Effector CD4-positive, alpha-beta T cell (primary cell): ENCODE measurements at places on chromosomes 12 and 14.
A peak's percentile ranks its signal among the peaks of the same experiment; 100 is the strongest.

DNA sequence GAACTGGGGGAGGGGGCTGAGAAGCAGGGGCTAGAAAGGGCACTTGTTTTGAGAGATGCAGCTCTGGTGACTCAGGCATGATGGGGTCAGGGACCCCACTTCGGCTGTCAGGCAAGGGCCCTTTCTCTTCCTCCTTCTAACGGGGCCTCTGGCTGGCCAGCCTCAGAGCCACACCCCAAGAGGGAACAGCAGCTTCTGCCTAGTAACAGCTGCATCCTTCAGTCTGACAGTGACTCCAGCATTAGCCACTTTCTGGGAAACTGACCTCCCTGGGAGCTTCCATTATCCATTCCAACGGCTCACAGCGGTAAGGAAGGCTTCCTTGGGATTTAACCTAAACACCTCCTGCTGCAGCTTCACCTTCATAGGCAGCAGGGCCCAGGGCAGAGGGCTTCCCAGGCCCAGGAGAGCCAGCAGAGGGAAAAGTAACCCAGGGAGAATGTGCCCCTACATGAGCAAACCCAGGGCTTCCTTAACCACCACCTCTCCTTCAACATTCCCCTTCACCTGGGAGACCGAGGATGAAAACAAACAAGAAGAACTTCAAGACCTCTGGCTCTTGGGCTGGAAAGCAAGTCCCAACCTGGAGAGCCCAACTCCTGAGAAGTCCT is 2.7 kb downstream of the NCKAP5L start:
- no peak for DNase-seq

GRCh38 chr14:105411017-105411941 is 8.3 kb upstream of the MTA1 start:
- DNase-seq = no peak

- DNase-seq = no peak
Measured at GRCh38 chr14:94102768-94103482, 7.6 kb upstream of the IFI27 start.

DNA sequence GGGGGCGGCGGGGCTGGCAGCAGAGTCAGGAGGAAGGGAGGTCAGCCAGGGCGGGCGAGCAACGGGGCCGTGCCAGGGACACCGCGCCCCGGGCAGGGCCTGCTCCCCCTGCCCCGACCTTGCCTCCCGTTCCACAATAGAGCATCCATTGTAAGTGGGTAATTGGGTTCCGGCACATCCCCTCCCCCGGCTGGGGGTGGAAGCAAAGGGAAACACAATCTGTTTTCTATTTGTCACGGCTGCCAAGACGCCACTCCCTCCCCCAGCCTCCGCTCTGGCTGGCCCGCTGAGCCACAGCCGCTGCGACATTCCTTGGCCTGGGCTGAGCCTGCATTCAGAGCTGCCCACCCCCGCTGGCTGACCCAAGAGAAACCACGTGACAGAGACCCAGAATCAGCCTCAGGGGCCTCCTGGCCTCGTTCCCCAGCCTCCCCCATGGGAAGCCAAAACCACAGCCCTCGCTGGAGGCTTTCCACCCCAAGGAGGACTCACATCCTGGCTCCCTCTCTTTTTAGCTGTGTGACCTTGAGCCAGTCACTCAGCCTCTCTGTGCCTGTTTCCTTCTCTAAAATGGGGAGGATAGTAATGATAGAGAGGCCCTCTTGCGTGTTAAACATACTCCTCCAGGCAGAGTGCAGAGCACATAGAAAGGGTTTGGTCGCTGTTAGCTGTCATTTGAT is 117.6 kb downstream of the SCARB1 start:
- no peak for DNase-seq

GRCh38 chr12:53484686-53485575 is 14.3 kb downstream of the MAP3K12 start:
- no peak for DNase-seq

DNA sequence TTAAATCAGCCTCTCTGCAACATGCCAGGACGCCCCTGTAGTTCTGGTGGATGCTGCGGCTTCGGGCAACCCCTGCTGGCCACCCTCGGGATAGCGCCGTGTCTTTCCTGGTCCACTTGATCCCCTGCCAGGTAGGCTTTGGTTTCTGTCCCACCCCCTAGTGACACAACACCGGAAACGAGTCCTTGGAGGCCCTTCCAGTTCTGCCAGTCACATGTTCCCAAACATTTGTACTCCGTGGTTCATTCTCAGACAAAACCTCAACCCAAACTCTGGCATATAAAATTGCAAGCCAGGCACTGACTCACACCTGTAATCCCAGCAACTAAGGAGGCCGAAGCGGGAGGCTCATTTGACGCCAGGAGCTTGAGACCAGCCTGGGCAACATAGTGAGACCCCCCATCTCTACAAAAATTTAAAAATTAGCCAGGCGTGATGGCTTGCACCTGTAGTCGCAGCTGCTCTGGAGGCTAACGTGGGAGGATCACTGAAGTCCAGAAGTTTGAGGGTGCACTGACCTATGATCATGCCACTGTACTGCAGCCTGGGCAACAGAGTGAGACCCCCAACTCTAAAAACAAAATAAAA is 37.0 kb downstream of the RASAL1 start:
- DNase-seq = peak; percentile 61

DNA sequence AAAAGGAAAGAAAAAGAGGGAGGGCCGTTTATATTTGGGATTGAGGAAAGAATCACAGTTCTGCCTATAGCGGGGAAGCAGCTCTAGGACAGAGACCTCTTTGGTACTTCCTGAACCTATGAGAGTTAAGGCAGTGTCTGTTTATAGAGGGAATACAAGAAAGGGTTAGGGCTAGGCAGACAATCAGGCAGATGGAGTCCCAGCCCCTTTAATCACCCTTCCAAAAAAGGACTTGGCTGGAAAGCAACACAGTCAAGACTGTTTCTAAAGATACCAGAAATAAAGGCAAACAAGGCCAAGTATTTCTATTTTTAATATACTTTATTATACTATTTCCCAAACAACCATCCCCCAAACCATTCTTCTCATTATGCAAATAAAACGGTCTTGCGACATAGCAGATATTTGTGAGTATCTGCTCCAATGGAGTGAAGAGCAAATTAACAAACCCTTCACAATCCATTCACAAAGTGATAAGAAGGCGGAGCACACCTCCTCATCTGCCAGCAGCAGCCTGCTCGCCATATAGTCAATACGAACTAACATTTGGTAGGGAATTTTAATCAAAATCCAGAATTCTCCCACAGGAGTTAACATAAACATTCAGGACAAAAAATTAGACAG is 697 bp upstream of the GRIP1 start:
- DNase-seq = no peak

GRCh38 chr14:77681196-77682157 is 26.3 kb downstream of the ALKBH1 start:
- DNase-seq = no peak

GRCh38 chr12:91633734-91634357 is 451.2 kb upstream of the DCN start:
- DNase-seq = no peak

GRCh38 chr12:94994312-94994711 is 9.2 kb downstream of the NDUFA12 start:
- DNase-seq = no peak

GRCh38 chr14:58833634-58834378 is 196.0 kb downstream of the DACT1 start:
- no peak for DNase-seq

- no peak for DNase-seq
Measured at GRCh38 chr14:99062772-99063418, 209.1 kb downstream of the BCL11B start.

GRCh38 chr12:18684430-18684829 is 53.4 kb downstream of the PLCZ1 start:
- DNase-seq = no peak

DNA sequence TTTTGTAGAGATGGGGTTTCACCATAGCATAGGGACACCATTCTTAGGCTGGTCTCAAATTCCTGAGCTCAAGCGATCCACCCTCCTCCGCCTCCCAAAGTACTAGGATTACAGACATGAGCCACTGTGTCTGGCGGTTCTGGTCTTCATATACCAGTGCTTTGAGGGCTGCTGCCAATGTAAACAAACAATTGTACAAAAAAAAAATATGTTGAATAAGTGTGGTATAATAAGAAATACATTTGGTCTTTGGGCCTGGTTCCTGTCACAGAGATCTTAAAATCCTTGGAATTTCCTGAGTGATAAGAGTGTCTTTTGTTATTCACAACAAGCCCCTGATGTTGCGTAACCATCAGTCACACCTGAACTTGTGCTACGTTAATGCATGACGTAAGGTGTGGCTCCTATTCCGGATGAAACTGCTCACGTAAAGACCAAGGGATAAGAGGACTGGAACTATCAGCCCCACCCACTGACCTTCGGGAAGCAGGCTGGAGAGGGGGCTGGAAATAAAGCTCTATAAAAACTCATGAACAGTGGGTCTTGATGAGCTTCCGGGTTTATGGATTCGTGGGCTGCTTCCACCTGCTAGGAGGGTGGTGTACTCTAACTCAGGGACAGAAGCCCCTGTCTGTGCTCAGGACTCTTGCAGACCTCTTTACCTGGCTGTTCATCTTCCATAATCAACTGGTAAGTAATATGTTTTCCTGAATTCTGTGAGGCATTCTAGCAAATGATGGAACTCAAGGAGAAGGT is 16.5 kb upstream of the RIMKLB start:
- DNase-seq = no peak

DNA sequence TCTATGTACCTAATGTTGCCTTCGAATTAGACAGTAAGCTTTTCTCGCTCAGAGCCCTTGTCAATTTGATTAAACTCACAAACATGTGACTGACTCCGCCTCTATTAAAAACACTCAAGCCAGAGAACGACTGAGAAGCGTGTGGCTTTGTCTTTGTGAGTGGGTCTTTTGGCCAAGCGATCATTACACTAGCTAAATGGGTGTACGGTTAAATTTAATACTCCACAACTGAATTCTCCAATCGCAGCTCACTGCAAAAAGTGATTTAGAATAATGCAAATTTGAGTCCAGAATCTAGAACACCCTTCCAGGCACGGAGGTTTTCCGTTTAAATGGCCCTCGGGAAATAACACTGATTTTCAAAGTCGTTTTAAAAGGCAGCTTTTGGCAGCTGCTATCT is 253.7 kb downstream of the EFCAB11 start:
- no peak for DNase-seq

DNA sequence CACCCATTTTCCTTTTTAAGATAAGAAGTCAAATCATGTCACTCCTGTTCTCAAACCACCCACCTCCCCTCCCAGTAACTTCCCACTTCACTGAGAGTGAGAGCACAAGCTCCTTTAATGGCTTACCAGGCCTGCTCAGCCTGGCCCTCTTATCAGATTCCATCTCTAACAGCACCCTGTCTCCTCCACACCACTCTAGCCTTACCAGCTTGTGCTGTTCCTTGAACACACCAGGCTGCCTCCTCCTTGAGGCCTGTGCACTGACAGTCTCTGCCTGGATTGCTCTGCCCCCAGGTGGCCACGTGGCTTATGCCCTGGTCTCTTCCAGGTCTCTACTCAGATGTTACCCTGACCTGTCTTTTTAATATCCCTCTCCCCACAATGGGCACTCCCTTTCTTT is 40.1 kb upstream of the EVL start:
- DNase-seq = no peak

DNA sequence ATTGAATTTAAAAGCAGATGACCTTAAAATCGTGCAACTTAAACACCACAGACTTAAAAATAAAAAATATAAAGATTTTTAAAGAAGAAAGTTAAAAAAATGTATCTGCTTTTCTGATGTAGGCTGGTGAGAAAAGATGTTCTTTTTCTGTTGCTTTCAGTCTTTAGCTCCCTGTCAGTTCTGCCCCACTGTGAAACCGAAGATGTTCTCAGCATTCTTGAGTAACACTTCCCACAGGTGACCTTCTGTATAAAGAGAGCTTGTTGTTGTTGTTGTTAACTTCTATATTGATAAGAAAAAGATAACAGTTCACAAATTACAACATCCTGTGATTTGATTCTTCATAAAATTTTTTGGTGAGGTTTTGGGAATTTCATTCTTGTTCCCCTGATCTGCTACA is 377.9 kb upstream of the RGS6 start:
- DNase-seq = no peak

GRCh38 chr12:83823386-83824045 is 1089.1 kb downstream of the SLC6A15 start:
- DNase-seq = no peak
